ENCODE measurements at places on chromosomes 13 and 19. TPM values are rescaled to one million over a fixed set of nuclear protein-coding genes. Genes with fewer than 3 reads are reported as not detected.

DNA sequence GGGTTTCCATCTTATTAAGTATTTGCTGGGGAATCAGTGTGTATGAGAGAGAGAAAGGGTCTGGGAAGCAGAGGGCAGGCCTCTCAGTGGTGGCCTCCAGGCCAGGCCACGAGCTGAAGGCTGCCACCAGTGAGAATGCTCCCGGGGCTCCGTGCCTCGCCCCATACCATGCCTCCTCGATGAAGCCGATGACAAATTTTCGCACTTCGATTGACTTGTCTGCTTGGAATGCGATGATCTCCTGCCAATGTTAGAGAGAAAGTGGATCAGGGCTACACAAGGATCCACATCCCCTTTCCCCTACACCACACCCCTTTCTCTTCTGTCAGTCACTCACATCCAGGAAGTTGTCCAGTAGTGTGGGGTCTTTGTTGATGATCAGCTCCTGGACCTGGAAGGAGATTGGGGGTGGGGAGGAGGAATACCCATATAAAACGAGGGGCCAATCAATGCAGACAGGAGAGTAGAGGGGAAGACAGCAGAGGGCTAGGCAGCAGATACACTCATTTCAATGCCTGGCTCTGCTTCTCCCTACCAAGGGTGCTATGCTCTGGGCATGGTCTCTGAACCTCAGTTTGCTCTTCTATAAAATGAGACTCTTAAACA, 10.7 kb downstream of the SYMPK start:
- no peak for DNase-seq

DNA sequence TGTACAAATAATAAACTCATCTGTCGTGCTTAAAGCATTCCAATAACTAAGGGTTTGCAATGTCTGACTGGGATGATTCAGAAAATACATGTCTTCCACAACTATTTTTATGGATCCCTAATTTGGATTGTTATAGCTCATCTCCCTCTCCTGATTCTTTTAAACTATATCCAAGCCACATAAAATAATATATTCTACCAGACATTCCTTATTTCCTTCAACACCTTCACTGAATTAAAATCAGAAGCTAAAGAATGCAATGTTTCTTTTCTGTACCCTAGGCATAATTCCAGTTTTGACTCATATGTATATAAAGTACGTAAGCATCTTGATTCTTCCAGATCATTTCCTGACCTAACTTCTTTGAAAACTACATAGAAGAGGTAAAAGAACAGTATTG, 420.4 kb downstream of the EFNB2 start:
- no peak for DNase-seq

DNA sequence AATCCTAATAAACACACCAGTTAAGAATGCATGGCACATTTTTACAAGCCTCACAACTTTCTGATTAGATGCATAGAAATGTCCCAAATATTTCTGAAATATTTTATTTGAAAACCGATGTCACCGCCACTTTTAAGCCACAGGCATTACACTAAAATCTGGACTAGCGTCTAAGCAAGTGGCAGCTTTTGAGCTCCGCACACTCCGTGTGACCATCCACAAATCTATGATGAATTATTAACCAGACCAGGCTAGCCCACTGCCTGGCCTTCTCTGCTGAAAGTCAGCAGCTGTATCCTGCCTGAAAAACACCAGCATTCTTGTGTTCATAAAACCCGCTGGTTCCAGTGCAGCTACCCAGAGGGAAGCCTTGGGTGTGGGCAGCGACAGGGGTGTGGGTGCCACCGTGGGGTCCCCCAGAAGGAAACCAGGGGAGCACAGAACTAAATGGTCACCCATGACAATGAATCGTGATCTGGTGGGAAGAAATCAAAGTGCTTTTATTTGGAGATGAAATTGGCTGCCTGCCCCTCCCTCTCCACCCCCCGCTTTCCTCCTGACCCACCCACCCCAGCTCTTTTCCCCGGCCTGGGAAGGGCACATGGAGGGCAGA, 13.8 kb downstream of the RASA3 start:
- no peak for DNase-seq

The ACER1 gene
- total RNA-seq = 0.30 TPM

The CNFN gene
- total RNA-seq = not detected

DNA sequence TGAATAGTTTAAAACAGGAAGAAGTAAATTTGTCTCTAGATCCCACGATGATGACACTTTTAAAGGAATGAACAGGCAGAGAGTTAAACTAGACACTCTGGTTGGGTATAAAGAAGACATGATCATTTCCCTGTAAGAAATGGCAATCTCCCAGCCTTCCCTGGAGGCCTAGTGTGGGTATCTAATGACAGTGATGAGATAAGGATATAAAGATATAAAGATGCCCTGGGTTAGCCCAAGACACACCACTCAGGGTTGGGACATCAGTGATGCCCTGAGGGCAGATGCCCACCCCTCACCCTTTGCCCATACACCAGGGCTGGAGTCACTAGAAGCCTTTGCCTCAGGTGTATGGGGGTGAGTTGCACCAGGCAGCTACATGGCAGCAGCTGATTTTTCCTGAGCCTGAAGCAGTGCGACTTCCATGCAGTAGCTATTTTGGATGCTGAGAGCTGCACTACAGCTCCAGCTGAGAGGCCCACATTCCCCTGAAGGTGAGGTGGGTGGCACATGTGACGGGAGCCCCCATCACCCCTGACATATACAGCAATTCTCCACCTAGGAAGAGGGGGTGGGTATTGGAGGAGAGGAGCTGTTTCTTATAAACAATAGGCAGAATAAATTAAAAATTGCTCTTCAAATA, 177.5 kb downstream of the NDFIP2 start:
- DNase-seq = no peak

The TNNT1 gene
- 0.68 TPM for total RNA-seq

DNA sequence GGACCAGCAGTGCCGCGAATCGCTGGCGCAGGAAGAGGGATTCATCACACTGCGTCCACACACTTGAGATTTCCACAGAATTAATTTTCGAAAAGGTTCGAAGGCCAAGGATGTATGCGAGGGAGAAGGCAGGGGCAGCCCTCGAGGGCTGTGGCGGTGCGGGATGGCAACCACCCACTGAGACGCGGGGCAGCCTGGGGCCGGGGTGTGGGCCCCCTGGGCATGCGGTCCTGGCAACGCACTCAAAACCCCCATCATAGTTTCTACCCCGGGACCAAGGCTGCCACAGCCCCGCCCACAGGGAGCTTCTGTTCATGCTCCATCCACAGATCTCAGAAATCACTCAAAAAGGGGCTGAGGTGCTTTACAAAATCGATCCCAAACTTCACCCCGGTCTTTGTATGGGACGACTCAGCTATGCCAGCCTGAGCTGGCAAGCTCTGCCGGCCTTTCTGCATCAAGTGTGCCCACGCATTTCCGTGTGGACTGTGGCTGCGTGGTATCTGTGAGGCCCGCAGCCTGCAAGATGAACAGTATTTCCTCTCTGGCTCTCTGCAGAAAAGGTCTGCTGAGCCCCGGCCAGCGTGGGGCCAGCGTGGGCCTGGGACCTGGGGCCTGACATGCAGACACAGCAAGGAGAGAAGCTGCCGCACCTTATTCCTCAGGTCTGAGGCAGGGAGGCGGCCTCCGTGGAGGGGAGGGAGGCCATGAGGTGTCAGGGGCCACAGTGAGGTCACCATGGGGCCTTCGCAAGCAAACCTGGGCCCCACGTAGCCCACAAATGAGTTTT, 19.2 kb downstream of the ZNF787 start:
- no peak for DNase-seq

- DNase-seq = no peak
Observed at GRCh38 chr13:39123578-39123977, 85.3 kb downstream of the NHLRC3 start.

DNA sequence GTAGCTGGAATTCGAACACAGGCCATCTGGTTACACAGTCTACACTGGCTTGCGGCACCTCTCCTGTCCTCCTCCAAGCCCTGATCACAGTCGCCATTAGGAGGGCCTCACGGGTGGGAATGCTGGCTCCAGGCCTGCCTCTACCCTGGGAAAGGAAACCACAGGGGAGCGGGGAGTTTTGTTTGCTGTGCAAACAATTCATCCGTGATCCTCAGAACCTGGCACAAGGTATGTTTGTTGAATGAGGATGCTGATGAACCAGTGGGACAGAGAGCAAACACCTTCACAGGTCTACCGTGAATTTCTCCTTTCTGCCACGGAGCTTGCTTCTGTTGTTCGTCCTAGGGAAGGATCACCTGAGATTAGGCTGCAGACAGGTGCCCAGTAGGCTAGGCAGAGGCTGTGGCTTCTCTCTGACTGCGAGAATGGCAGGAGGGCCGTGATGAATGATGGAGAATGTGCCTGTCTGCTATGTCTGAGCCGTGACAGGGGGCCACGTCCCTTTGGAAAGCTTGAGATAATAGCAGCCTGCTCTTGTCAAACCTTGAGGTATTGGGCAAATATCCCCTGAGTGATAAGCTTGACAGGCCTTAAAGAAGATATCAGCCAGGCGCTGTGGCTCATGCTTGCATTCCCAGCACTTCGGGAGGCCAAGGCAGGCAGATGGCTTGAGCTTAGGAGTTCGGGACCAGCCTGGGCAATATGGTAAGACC, 36.7 kb downstream of the PIN1 start:
- no peak for DNase-seq

The NKPD1 gene
- total RNA-seq = 0.15 TPM

The RPL21 gene
- total RNA-seq = 774 TPM

The FCHO1 gene
- total RNA-seq = 76.7 TPM

The FREM2 gene
- not detected for total RNA-seq

DNA sequence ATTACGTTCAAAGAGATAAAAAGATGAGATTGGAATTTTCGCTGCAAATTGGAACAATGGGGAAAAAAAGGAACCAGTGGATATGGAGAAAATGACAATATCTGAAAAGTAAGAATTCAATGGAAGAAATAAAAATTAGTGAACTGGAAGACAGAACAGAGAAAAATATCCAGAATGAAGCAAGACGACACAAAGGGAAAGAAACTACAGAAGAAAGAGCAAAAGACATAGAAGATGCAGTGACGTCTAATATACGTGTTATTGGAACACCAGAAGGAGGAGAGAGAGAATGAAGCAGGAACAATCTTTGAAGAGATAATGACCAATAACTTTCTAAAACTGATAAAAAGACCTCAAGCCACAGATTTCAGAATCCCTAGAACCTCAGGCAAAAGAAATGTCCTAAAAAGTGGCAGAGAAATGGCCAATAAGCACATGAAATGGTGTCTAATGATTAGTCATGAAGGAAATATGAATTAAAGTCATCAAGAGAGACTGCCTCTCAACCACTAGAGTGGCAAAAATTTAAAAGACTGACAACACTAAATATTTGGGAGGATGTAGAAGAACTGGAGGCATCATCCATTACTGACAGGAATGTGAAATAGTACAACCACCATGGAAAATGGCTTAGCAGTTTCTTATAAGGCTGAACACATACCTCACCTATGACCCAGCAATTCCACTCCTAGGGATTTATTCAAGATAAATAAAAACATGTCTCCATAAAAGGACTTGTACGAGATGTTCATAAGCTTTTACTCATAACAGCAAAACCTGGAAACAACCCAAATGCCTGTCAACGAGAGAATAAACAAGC, 56.5 kb downstream of the GADD45B start:
- no peak for DNase-seq

All from activated CD4-positive, alpha-beta memory T cell treated with anti-CD3 and anti-CD28 coated beads, Interleukin-2, amount 10 ng/mL, durations not matched to agents 7 days and 5 days (primary cell).